ENCODE measurements at places on chromosomes 1 and 21. TPM values are rescaled to one million over a fixed set of nuclear protein-coding genes. Genes with fewer than 3 reads are reported as not detected.
A peak's percentile ranks its signal among the peaks of the same experiment; 100 is the strongest.

KIF17 gene
- total RNA-seq = not detected

- no peak for DNase-seq
Measured at GRCh38 chr1:117897551-117897950, 31.9 kb downstream of the GDAP2 start.

DNA sequence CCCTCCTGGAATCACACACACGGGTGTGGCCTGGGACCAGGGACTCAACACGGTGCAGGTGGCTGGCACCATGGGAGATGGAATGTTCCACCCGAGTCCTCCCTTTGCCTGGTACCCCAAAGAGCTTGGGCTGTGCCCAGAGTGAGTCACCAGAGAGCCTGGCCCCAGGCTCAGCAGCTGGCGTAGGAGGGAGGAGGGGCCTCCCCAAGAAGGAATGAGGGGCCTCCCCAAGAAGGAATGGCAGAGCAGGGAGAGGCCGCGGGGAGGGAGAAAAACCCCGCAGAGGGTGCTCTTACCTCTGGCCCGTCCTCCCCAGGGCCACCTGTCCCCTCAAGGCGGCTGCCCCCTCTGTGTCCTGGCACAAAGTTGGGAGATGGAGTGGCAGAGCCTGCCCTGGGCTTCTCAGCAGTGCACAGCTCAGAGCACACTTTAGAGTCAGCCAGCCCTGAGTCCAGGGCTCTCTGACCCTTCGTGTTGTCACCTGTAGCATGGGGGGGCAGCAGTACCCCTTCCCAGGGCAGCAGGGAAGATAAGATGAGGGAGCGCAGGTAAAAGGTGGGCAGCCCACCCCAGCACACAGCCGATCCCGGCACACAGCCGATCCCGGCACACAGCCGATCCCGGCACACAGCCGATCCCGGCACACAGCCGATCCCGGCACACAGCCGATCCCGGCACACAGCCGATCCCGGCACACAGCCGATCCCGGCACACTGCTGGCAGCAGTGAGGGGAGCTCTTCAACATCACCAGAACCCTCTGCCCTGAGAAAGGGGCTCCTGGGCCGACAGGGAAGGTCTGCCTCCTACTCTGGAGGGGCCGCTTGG is 20.2 kb upstream of the KCNAB2 start:
- DNase-seq = no peak

DNA sequence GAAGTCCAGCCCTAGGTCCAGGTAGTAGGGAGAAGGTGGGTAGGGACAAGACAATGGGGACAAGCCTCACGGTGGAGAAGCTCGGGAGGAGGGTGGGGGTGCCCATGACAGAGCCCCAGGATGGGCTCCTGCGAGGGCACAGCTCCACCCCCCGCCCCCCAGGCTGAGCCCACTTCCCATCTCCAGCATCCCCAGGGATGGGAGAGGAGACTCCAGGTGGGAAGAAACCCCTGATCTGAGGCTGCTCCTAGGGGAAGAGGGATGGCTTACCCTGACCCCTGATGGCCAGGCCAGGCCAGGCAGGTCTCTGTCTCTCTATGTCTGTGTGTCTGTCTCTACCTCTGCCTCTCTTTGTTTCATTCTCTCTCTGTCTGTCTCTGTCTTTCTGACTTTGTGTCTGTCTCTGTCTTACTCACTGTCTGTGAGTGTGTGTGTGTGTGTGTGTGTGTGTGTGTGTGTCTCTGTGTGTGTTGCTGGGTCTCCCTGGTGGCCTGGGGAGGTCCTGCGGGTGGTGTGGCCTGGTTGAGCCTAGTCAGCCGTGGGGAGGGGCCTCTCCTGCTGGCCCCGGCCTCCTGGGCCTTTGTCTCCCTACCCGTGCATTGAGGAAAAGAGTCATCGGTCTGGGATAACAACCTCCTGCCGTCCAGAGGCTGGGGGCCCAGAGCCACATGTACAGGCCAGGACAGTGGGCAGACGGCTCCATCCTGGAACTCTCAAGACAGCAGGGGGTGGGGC is 45.7 kb downstream of the WNT9A start:
- no peak for DNase-seq

- DNase-seq = no peak
Measured at GRCh38 chr21:33541105-33541711, 709 bp downstream of the GART start.

ADAMTS1 gene
- 2.4 TPM for total RNA-seq

- DNase-seq = no peak
Measured at GRCh38 chr1:211616231-211616964, 37.4 kb upstream of the SLC30A1 start.

NCF2 gene
- 15.3 TPM for total RNA-seq

DNA sequence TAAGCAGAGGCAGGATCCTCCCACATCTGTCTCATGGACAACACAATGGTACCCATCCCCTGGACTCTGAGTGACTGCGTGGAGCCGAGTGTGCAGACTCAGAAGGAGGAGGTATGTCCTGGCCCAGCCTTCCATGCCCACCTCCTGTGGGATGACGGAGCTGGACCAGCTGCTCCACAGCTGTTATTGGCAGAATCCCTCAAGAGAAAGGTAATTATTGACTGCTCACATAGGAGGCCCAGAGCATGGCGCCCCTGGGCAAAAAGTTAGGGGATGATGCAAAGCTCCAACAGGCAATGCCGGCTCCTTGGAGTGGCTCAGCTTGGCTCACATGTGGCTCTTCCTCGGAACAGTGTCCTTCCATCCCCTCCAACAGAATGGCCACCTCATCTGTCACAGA is 12.2 kb upstream of the ACTRT2 start:
- no peak for DNase-seq

IGFN1 gene
- total RNA-seq = not detected

DNA sequence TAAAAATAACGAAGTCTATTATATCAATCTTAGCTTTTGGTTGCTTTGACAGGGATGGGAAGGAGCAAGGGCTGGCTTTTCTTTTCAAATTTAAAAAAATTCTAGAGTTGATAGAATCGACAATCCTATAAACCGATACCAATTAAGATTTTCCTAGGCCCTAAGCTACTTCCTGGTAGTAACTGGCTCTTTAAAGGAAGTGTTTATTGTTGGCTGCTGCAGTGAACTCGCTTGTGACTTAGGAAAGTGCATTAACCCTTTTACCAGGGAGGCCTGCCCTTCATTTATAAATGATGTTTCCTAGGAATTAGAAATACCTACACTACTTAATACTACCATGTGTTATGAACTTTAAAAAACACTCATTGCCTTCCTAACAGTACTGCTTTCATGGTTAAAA is 33.2 kb downstream of the ATP5PF start:
- DNase-seq = no peak

DNA sequence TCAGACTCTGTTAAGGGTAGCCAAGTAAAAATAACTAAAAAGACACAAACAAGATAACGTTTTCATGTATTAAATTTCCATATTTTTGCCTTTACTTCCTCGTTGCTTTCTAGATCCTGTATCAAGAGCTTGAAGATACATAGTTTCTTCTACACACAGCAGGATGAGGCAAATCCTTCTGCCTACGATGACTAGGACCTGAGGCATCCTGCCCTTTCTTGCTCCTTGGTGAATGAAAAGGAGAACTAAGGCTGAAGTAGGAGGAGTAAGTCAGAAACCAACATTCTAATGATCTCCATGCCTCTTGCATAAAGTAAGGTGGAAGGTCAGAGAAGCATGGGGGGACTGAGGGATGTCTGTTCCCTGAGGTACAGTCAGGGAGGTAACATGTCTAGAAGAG is 102.6 kb downstream of the GPATCH2 start:
- no peak for DNase-seq

CASP9 gene
- 11.3 TPM for total RNA-seq

CELA2A gene
- not detected for total RNA-seq

TNNI3K gene
- 0.40 TPM for total RNA-seq

GRCh38 chr1:26336477-26337205 is 17.3 kb downstream of the CRYBG2 start:
- DNase-seq = peak; percentile 81

GRCh38 chr21:38753114-38753513 is 52.6 kb upstream of the ETS2 start:
- no peak for DNase-seq

DNA sequence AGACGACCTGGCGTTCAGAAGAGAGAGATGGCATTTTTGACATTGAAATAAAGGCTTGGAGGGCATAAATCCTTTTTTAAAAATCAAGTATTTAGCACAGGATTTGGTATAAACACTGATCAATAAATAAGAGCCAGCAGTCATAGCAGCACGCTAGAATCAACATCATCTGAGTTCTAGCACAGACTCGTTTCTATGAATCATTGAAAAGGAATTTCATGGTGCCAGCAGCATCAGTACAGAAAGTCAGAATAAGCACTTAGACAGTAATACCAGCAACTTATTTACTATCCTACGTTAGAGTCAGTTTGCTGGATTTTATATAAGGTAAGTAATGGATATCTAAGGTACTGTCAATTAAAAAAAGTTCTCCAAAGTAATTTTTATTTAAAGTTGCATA is 119.3 kb downstream of the HLCS start:
- no peak for DNase-seq

RGS16 gene
- total RNA-seq = 2.0 TPM

GRCh38 chr1:8649027-8649426 is 168.4 kb downstream of the RERE start:
- no peak for DNase-seq

GRCh38 chr1:203619091-203619780 is 7.4 kb upstream of the ATP2B4 start:
- no peak for DNase-seq

GRCh38 chr1:32818804-32819541 is 1.5 kb downstream of the S100PBP start:
- DNase-seq = peak; percentile 31

TSPAN2 gene
- total RNA-seq = 3.5 TPM

DNA sequence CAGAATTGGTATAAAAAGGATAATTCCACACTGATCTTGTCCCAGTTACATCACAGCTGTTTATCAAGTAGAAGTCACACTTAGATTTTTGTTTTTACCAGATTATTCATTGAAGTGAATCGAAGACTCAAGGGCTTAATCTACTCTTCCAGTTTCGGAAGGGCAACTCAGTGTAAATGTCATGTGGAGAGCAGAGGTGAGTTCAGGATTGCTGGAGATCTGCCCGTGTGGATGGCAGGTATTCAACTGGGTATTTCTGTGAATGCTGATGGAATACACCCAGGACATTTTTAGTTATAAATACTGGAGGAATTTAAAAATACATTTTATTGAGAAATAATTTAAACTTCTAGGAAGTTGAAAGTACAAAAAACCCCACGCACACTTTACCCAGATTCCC is 19.4 kb downstream of the CC2D1B start:
- no peak for DNase-seq

DNA sequence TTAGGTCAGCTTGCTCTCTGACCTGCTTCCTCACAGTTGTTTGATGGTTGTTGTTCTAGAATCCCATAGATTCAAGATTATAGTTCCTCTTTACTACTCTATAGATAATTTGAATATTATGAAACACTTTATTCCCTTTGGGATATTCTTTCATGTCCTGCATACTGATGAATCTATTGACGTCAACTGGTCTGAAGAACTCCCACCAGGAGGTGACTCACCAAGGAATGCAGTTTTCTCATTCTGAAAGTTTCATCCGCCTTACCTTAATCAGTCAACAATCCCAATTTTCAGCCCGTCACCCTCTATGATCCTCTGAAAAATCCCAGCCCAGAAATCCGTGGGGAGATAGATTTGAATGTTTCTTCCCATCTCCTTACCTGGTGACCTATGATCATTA is 834.1 kb upstream of the PRMT6 start:
- DNase-seq = no peak

DNA sequence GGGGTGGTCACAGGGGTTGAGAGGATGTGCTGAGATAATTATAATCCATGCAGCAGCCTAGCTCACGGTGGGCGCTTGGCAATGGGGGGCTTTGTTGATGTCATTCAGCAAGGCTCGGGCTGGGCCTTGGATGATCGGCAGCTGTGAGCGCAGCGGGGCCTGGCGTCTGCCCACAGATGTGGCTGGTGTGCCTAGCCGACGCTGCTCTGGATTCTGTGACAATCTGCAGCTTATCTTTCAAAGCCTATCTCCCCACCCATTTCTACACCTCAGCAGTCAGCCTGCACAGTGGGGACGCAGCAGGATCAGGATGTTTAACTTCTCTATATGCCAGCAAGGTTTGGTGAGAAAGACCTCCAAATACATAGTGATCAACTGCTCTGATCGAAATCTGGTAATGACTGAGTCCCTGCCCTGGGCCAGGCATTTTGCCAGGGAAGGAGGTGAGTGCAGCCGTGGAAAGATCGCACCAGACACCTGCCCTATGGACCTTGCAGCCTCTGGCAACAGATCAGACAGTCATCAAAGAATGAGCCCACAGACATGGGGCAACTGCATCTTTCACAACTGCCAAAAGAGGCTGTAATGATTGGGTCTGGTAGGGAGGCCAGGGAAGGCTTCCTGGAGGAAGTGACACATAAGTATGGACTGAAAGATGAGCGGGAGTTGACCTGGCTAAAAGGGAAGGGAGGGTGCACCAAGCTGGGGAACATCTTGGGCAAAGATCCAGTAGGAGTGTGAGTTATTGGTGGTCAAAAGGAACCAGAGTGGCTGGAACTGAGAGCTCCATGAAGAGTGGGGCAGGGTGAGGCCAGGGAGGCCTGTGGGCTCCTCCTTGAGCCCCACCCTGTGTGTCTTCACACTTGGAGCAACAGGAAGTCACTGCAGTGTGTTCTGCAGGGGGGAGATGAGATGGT is 35.3 kb downstream of the EPHB2 start:
- DNase-seq = no peak

DNA sequence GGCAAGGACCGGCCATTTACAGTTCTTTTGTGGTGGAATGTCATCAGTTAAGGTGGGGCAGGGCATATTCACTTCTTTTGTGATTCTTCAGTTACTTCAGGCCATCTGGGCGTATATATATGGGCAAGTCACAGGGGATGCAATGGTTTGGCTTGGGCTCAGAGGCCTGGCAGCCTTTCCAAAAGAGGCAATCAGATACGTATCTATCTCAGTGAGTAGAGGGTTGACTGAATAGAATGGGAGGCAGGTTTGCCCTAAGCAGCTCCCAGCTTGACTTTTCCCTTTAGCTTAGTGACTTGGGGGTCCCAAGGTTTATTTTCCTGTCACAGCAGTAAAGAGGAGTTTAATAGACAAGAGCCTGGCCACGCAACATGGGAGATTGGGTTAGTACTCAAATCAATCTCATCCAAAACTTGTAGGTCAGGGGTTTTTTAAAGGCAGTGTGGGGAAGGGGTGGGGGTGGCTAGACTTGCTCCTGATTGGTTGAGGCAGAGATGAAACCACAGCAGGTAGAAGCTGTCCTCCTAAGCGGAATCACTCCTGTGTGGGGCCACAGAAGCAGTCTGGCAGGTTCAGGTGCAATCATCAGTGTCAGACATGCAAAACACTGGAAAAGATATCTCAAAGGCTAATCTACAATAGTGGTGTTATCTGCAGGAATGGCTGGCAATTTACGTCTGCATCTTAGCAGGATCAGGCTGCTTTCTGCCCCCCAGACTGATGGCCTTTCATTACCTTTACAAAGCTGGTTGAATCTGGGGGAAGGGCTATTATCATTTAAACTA is 112.9 kb downstream of the TLR5 start:
- DNase-seq = no peak

OR2T2 gene
- total RNA-seq = not detected

MASP2 gene
- total RNA-seq = not detected

- no peak for DNase-seq
Measured at GRCh38 chr1:45557422-45557944, 6.9 kb downstream of the AKR1A1 start.

OPTC gene
- not detected for total RNA-seq

BNIPL gene
- 1.5 TPM for total RNA-seq

GRCh38 chr1:38690790-38691449 is 168.7 kb downstream of the RRAGC start:
- no peak for DNase-seq

CDC73 gene
- 53.9 TPM for total RNA-seq

FCRL5 gene
- not detected for total RNA-seq
